ENCODE measurements at places on chromosomes 13 and 19.

DNA sequence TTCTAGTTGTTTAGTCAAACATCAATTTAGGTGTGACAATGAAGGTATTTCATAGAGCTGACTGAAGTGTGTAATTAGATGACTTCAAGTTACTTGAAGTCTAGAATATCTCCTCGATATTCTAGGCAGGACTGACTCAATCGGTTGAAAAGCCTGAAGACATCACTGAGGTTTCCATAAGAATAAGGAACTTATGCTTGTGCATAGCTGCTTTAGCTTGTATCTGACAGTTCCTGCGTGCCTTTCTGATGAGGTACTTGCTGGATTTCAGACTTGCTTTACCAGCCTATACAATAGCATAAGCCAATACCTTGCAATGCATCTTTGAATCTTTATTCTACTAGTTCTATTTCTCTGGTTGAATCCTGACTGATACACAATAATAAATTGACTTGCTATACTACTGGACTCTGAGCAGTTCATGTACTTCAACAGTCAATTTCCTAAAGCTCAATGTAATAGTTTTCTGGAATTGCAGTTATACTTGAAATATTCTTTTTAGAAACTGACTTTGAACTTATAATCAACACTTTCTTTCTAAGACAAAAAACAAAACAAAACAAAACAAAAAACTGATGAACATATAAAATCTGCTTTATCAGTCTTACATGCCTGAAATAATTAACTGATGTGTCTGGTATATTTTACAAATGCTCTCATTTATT lies 1534.8 kb downstream of the SLITRK5 start:
- DNase-seq: no peak

DNA sequence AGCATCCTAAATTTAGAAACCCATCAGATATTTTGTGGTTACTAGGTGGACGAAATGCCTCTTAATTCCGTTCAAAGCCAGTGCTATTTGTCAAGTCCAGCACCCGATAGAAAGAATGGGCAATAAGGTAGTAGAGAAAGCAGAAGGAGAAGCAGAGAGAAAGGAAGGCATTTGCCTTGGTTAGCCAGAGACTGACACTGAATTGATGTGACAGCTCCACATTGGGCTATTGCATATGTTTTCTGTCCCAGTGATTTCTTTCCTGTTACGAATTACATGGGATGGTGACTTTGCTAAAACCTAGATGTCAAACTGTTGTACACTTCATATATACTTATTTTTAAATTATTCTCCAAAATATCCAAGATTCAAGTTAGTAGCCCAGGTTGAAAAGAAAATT lies 542.6 kb downstream of the DCT start:
- no peak for DNase-seq

DNA sequence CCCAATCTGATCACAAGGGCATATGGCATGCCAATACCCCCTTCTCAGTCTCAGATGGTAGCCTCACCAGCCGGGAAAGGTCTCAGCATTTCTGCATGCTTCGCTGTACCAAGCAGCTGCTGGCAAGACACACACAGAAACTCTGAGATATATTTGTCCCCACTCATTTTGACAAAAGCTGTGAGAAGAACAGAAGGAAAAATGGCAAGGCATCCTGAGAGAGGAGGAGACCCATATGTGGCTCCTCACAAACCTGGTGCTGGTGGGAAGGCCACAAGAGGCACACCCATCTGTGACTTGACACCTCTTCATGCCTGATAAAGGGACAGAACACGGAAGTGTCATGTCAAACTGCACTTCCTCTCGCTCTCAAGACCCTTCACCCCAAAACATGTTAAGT lies 36.7 kb upstream of the DOCK9 start:
- DNase-seq: no peak

- DNase-seq: no peak
Measured at GRCh38 chr13:23074075-23074828, 106.5 kb upstream of the SGCG start.

- no peak for DNase-seq
Measured at GRCh38 chr13:44331912-44332851, 41.4 kb upstream of the SERP2 start.

DNA sequence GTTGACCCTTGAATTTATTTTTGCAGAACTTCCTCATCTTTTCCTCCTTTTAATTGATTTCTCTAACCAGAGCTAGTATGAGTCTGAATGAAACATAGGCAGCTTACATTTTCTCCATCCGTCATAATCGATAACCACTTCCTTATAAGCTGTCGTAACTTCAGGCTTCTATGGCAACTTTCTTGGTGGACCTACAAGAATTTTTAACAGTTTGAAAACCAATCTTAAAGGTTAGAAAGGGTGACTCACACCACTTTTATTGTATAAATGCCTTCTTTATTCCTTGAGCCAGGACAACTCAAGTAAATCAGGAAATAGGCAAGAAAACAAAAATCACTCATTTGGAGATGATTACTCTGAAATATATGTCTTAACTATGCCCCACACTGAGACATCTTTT lies 105.7 kb upstream of the KL start:
- DNase-seq: no peak

GRCh38 chr13:50561739-50562138 lies 281.8 kb downstream of the DLEU7 start:
- DNase-seq: no peak

GRCh38 chr13:112855859-112856258 lies 113.2 kb upstream of the MCF2L start:
- no peak for DNase-seq

Measured in CD8-positive, alpha-beta memory T cell (primary cell).